ENCODE measurements at places on chromosomes 5 and 9.

DNA sequence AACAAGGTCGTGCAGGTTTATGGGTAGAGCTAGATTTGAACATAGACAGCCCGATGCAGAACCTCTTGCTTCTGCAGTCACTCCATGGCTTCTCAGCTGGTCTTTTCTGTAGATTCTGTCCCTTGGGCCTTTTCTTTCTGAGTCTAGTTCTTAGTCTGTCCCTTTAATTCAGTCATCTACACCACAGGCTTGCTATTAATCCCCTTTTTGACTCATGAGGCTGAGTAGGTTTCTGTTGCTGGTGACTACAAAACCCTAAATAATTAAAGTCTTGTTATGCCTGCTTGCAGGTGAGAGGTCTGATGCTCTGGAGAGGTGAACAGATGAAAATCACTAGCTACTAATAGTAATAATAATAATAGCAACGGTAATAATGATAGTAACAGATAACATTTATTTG, 19.3 kb upstream of the STRBP start:
- DNase-seq, result no peak

- DNase-seq, result no peak
Observed at GRCh38 chr9:82110881-82111280, 122.3 kb downstream of the SPATA31D1 start.

GRCh38 chr9:135154050-135154615, 66.7 kb downstream of the OLFM1 start:
- DNase-seq, result no peak

GRCh38 chr9:27154908-27155307, 45.9 kb downstream of the TEK start:
- peak; percentile 92 for DNase-seq

GRCh38 chr5:75200776-75201175, 35.9 kb downstream of the ANKRD31 start:
- no peak for DNase-seq
